ENCODE measurements at places on chromosomes 2 and 18. TPM values are rescaled to one million over a fixed set of nuclear protein-coding genes. Genes with fewer than 3 reads are reported as not detected.

DNA sequence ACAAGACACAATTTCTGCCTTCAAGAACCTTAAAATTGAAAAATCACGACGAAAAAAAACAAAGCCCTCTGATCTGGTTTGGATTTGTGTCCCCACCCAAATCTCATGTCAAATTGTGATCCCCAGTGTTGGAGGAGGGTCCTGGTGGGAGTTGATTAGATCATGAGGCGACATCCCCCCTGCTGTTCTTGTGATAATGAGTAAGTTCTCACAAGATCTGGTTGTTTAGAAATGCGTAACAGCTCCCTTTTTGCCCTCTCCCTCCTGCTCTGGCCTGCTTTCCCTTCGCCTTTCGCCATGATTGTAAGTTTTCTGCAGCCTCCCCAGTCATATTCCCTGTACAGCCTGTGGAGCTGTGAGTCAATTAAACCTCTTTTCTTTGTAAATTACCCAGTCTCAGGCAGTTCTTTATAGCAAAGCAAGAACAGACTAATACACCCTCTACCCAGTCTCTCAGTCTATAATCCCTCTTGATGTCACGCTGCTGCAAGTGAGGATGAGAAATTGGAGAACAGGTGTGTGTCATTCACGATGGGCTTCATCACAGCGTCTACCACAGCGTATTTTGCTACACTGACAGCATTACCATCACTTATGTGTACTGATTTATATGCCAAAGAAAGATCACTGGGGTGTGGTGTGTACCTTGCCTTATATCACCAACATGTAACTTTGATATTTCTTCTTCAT lies 330.7 kb downstream of the MTX2 start:
- no peak for DNase-seq

LOXL3 gene
- total RNA-seq: 1.8 TPM

- DNase-seq: peak; percentile 68
These were observed 376.1 kb downstream of the IRS1 start for GRCh38 chr2:226423498-226423960.

DNER gene
- not detected for total RNA-seq

DNA sequence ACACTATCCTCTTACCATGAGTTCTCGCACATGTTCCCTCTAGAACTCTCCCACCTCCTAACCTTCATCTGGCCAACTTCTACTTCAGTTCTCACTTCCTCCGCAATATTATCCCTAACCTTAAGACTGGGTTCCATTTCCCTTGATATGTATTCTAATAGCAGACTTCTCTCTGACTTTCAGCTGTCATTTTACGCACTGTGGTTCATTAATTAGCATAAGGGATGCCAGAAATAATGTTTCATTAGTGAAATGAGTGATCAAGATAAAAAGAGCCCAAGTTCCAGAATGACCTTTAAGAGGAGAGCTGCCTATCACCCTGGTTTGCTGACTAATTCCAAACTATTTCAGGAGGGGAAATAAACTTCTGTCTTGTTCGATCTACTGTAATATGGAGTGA lies 108.6 kb upstream of the CCDC150 start:
- no peak for DNase-seq

SPDYA gene
- total RNA-seq: 1.6 TPM

CFAP65 gene
- not detected for total RNA-seq

DNA sequence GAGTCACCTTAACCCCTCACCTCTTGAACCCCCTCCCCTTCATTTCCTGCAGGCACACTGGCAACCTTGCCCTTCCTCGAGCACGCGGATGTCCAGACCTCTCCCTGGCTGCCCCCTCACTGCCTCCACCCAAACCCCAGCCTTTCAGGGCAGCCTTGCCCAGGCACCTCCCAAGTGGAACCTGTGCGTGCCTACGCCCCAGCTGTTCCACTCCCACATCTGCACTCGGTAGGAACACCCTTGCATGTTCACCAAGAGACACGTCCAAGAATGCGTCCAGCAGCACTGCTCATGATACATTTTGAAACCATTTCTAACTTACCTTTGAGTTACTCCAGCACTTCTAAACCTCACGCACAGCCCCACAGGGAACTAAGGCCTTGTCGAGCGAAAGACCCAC lies 93.8 kb upstream of the YWHAQ start:
- no peak for DNase-seq

FN1 gene
- 2.5 TPM for total RNA-seq

DNA sequence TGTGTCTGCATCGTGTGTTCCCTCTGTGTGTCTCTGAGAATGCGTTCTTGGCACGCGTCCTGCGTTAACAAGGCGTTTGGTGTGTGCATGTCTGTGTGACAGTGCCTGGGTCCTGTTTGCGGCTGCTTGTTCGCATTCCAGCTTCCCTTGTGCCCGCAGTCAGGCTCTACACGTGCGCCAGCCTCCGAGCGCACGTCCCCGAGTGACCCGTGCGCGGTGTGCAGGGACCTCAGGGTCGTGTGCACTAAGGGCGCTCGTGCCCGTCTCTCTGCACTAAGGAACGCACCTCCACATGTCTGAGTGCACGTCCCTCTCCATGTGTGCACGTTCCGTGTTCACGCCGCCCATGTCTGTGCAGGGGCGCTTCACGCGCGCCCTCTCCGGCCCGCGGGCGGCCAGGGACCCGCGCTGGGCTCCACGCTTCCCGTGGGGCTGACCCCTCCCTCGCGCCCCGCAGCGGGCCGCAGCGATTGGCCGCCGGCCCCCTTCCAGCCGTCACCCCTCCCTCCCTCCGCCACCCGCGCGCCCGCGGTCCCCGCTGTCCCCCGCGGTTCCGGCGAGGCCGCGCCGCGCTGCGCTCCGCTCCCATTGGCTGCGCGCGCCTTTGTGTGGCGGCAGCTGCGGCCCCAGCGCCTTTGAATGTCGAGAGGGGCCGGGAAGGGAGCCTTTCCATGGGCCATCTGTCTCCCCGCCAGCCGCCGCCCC lies 229.4 kb downstream of the HAUS1 start:
- no peak for DNase-seq

- DNase-seq: no peak
These were observed 59.8 kb downstream of the KCTD1 start for GRCh38 chr18:26488417-26489009.

CDH2 gene
- total RNA-seq: 0.14 TPM

DNA sequence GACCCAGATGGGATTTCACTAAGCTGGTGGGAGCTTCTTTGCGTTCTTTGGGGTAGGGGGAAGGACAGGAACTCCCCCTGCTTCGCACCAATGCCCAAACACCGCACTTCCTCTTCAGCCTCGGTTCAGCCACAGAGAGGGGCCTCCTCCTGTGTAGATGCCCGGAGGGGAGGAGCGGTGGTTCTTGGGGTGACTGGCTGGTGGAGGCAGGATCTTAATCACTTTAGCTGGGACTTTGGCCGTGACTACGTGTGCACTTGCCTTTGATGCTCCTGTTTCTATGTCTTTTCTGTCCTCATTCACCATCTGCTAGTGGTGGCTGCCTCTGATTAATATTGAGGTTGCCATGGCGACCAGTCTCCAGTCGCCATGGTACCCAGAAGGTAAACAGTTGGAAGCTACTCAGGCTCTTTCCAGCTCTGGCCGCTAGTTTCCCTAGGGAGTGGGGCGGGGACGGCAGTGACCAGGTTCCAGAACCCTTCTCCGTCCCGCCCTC lies 1.9 kb downstream of the CNGA3 start:
- no peak for DNase-seq

DNA sequence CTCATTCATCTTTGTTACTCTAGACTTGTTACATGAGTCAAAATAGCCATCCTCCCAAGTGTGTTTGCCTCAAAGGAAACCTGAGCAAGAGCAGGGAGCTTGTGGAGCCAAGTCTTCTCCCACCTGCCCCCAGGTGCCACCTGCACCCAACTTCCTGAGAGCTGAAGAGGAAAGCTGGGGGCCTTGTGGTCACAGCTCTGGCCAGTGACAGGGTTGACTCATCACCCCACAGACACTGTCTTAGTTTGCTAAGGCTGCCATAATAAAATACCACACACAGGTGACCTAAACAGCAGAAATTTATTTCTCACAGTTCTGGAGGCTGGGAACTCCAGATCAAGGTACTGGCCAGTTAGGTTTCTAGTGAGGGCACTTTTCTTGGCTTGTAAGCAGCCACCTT lies 99.6 kb downstream of the TPGS2 start:
- DNase-seq: no peak

EVX2 gene
- not detected for total RNA-seq

HAAO gene
- total RNA-seq: 0.56 TPM

DNA sequence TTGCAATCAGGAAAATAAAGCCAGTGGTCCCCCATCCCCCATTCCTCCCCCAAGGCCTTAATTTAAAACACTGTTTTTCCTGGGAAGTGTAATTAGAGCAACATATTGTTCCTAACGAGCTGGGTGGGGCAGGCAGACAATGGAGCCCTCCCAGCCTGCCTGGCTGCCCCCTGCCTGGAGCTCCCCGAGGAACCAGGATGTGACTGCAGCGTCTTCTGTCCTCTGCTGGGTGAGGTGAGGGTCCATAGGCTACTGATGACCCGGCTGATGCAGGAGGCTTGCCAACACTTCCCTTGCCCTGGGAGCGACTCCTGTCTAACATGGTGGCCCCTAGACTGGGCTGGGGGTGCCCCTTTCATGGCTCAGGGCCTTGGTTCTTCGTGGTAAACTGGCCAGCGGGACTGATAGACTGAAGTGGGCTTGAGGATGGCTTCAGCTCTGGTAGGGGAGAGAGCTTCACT lies 152.4 kb downstream of the DYSF start:
- no peak for DNase-seq

SGPP2 gene
- total RNA-seq: 4.0 TPM

DNA sequence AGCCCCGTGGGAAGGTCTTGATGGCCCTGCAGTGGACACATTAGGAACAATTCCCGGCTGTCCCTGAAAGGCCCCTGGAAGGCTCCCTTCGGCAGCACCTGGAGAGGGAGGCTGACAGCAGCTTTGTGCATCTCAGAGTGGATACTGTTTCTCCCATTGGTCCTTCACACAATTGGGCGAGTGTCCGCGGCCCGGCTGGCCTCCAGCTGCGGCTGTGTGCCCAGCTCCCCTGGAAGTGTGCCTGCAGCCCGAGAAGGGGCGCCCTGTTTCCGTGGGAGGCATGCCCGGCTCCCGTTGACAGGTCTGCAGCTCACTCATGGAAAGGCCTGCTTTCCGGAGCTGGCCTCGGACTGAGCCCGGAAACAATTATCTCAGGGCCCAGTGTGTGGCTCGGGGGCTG lies 103.7 kb downstream of the LPIN1 start:
- DNase-seq: no peak

DBI gene
- 179 TPM for total RNA-seq

DNA sequence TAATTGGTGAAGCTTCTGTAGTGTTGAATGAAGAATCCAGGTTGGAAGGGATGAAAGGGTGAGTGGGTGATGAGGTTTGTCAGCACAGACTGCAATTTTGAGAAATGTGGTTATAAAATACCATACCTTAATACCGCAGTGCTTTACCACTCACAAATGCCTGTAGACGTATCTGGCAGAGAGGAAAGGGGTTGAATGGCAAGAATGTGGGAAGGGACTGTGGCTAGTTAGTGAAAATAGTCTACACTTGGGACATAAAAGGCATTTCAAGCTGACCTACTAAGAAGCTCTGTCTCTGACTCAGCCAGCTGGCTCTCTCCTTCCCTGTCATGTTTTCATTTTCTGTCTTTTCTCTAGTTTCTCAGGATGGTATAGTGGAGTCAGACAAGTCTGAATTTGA lies 25.1 kb downstream of the CDK15 start:
- DNase-seq: no peak

DNA sequence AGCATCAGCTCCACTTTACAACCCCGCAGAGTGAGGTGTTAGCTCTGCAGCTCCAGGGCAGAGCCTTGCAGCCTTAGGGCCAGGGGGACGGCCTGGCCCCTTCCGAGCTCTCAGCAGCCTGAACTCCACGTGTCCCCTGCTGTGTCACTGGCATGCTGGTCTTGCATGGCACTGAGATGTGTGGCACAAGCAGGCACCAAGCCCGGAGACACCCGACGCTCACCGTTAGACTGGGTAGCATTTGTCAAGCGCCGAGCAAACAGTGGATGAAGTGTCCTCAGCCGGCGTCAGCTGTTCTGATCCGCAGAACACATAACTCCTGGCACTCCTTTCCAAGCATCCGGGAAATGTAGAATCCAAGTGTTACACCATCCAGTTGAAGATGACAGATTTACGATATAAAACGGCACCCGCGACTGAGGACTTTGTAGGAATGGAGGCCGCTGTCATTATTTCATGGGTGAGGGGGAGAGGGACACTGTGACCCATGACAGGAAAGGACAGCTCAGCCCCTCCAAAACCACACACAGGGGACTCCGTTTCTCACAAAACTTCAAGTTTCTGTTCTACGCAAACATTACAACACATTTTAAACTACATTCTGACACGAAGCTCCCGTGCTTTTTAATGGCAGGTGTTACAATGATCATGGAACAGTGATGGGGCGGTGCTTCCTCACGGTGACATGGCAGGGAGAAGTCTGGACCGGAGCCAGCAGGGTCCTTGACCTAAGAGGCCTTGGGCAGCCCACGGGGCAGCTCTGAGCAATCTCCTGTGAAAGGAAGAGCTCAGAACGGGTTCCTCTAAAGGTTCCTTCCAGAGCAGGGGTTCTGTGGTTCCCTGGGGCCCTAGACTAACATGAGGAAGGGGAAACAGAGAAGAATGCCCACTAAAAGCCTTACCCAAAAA lies 89.4 kb downstream of the HDAC4 start:
- DNase-seq: peak; percentile 14

DNA sequence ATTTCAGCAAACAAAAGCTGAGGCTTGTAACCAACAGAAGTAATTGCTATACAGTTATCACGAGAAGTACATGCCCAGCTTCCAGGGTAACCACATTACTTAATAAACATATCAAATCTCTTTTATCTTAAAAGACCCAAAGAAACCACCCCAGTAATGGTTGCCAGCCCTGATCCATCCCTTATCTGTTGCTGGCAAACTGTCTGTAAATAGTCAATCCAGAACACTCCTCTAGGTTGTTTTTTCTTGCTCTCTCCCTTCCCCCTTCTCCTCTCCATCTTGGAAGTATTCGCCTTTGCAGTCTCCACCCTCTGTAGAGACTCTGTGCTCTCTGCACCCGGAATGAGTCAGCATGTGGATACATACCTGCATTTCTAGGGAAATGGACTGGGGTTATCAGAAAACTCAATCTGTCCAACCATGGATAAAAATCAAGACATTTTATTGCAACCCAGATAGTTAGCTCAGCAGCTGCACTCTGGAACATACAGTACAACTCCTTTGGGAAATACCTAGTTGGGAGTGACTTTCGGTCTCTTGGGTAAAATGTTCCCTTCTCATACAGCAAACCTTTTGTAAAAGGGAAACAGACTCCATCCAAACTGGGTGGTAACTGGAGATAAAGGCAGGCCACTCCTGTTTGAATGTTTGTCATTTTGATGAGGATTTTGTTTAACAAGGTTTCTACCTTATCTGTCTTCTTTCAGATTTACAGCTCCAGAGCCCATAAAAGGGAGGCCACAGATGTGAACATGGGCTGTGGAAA lies 123.5 kb upstream of the FOSL2 start:
- DNase-seq: no peak

ZSWIM2 gene
- not detected for total RNA-seq

GRCh38 chr2:54042897-54043620 lies 72.3 kb upstream of the PSME4 start:
- DNase-seq: no peak

Data from activated CD8-positive, alpha-beta memory T cell treated with anti-CD3 and anti-CD28 coated beads, Interleukin-2, amount 10 ng/mL, durations not matched to agents 7 days and 5 days (primary cell).